Posterior cingulate gyrus (tissue), 11 donors: ENCODE measurements at places on chromosomes 5 and 9.

DNA sequence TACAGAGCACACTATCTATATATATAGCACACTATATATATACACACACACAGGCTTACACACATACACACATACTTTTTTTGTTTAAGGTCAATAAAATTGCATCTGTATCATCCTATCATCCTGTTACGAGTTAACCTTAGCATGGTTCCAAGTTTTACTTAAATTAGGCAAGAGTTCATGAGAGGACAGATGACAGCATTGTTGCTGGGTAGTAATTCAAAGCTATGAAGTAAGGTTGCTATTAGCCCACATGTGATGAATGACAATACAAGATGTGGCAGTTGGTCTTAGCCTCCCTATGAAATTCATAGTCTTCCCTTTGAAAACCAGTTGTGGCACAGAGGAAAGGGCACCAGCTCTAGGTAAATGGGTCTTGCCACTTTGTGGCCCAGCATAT is 438.1 kb downstream of the ACTL7B start:
- no peak for DNase-seq

GRCh38 chr9:72305102-72305546 is 59.9 kb downstream of the ZFAND5 start:
- DNase-seq = no peak

GRCh38 chr5:664343-664993 is 28.7 kb downstream of the TPPP start:
- DNase-seq = no peak

DNA sequence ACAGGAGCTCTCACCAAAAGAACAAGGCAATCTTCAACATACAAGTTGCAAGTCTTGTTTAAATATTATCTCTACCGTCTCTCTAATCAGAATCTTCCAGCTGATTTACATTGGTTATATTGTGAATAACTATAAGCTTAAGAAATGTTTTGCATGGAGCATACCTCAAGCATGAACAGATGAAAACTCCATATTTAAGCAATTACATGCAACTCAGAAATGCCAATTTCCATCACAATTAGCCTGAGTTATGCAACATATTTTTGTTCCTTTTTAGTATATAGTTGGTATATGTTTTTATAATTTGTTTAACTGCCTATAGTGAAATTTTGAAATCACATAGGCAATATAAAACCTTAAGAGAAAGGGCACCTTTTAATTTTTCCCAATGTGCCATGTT is 142.5 kb downstream of the DENND1A start:
- no peak for DNase-seq

- no peak for DNase-seq
Observed at GRCh38 chr5:140633021-140633471, at the start of gene CD14. Gene CD14, minus strand, starts transcription at chr5:140633175. Its CDS starts 104 bp downstream, at chr5:140633071.

- DNase-seq = no peak
Observed at GRCh38 chr5:166068547-166069335, 2222.7 kb upstream of the WWC1 start.

- peak; percentile 78 for DNase-seq
Observed at GRCh38 chr9:132575005-132575609, 7.3 kb upstream of the BARHL1 start.

DNA sequence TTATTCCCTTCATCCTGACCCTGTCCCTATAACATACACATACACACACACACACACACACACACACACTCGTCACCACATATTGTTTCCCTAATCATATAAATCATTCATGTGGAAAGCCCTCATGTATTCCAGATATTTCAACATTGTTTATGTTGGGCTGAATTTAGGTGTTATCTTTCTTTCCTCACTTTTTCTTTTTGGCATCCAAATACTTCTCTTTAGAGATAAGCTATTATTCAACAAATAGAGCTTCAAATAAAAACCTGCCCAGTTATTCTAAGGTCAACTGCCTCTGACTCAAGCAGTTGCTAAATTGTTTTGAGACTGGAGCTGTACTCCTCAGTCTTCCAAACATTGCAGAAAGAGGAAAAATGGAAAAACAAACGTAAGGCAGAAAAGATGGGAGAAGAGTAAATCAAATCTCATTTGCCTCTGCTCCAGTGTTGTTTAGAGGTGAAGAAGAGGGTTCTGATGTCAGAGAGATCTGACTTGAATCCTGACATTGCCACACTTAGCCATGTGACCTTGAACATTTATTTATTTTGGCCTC is 215.7 kb downstream of the GAS1 start:
- no peak for DNase-seq

DNA sequence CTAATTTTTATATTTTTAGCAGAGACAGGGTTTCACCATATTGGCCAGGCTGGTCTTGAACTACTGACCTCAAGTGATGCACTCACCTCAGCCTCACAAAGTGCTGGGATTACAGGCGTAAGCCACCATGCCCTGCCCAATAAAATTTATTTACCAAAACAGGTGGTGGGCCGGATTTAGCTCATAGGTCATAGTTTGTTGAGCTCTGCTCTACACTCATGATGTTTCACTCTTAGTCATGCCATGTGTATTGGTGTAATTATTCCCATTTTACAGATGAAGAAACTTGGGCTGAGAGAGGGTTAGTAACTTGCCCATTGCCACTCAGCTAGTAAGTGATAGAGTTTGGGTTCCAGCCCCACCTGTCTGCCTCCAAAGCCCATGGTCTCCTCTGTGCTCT is 93.1 kb upstream of the WWC1 start:
- DNase-seq = no peak

- no peak for DNase-seq
Observed at GRCh38 chr5:179731791-179732411, 721 bp upstream of the MAML1 start.

DNA sequence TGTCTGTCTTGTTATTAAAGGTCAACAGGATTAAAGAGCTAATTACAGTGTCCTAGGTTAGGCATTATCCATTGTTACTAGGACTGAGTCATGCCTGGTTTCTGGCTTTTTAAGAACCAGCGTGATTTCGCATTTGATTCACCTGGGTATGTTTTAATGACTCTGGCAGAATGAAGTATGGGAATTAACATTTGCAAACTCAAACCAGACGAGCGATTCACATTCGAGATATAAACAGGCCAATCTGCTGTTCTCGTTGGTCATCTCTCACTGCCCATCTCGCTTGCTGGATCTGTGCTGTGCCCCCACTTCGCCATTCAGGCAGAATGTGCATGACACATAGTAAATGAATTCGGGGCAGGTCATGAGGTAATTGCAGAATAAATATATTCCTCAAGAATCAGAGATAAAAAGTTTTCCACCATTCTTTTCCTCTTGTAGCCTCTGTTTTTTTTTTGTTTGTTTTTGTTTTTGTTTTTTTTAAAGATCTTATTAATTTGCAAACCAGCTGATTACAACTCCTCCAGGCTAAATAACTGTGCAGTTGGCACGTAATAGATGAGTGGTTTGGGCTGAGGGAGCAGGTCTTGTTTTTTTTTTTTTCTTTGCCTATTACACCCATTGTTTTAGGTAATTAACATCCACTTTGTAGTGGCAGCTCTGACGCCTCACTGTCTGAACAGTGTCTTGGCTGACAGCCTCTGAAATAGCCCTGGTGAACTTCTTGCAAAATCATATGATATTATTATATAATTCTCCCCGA is 313.5 kb upstream of the MSX2 start:
- DNase-seq = no peak

DNA sequence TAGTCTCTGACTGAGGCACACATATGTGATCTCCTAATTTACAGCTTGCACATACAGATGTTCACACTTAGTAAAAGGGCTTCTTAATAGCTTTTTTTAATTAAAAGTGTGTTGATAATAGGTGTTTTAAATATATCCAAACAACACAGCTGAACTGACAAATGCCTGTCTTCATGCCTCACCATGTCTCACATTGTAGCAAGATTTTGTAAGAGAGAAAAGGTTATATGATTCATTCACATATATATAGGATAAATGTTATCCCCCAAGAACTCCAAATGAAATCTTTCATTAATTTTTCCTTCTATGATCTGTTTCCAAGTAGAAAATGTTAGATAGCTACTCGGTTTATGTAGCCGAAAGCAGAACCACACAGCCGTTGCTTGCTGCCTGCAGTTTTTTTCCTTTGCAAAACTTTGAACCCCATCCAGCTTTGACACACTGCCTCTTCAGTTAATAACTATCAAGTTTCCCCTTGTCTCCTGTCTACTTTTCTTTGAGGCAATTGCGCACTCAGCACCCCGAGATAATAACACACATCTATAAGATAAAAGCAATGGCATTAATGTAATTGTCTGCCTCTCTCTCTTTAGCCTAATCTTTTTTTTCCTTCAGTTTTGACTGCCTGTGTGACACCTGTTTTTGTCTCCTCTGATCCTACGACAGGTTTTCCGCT is 299.2 kb downstream of the BNC2 start:
- DNase-seq = no peak

GRCh38 chr5:94969174-94969573 is 315.7 kb downstream of the MCTP1 start:
- DNase-seq = no peak

DNA sequence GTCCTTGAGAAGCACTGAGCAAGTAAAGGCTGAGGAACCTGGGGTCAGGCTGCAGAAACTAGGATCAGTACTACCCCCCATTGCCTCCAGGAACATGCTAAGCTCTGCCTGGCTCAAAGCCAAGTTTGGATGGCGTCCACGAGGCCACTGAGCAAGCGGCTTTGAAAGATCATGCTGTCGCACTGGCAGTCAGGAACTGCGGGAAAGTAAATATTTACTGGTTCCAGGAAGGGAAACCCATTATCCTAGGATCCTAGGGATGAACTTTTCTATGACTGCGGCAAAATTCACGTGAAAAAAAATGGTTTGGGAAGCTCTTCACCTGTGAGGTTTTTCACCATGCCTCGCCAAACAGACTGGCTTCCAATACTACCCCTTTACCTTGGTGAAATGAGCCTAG is 75.3 kb upstream of the PJA2 start:
- peak; percentile 56 for DNase-seq

GRCh38 chr5:146765089-146765832 is 113.3 kb downstream of the PPP2R2B start:
- no peak for DNase-seq

DNA sequence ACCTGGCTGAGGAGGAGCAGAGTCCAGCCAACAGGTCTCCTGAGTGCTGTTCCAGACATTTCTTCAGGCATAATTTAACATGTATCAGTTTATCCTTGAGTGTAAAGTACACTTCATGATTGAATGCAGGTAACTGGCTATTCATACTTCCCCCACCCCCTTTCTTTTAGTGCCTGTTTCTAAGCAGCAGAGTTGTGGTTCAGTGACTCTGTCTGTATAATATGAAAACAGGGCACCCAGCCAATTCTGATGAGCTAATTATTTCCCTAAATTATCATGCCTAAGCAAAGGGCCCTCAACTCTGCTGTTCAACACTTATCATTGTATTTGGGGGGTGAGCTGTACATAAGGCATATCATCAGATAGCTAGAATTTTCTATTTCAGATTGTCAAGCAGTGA is 51.9 kb upstream of the ZSWIM6 start:
- no peak for DNase-seq

DNA sequence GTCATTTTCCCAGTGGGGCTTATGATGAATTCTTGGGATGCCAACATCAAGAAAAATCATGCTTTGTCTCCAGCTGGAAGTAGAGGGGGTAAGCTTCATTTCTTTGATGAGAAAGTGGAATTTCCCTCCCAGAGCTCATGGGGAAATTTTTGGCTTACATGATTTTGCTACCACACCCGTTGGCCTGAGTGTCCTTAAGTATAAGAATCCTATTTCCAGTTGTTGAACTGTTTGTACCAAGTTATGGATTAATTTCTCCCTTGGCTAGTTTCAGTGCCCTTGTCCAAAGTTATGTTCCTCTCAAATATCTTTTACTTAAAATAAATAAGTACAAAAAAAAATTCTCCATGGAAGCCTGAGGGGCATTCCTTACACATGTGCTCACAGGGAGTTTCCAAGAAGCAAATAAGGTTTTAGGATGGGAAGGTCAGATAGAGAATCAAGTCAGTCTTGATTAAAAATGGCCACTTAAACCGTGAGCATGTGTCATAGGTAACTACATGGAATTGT is 82.3 kb downstream of the PTCD2 start:
- DNase-seq = no peak

DNA sequence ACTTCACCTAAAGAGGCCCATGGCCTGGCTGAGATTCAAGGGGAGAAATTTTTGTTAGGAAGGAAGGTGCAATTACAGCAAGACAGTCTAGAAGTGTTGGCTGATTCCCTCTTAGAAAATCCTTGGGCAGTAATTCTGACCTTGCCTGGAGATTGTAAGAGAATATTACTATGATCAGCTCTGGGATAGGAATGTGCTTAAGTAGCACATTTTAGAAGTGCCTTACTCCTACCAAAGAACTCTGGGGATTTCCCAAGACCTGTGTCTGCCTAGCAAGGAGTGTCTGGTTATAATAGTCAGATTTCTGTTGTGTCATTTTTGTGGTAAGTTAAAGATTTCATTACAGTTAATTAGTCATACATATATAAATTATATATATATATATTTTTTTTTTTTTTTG is 52.3 kb downstream of the NLN start:
- no peak for DNase-seq

GRCh38 chr9:38183994-38184568 is 115.1 kb upstream of the SHB start:
- no peak for DNase-seq

DNA sequence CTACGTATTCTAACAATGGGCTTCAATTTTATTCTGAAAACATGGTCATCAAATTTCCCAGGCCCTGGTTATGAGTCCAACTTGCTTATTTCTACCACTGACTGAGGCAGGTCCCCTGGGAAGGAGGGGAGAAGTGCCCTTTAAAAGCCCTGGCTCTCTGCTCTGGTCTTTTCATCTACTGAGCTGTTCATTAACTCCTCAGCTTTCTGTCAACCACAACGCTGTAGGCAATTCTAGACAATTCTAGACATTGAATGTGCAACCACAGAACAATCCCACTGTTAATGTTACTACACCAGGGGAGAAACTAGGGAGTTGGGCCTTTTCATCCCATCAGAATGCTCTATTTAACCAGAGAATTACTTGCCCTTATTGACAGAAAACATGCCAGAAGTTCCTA is 10.0 kb downstream of the MOCS2 start:
- DNase-seq = no peak

GRCh38 chr5:178675922-178676321 is 49.1 kb upstream of the CLK4 start:
- DNase-seq = no peak

DNA sequence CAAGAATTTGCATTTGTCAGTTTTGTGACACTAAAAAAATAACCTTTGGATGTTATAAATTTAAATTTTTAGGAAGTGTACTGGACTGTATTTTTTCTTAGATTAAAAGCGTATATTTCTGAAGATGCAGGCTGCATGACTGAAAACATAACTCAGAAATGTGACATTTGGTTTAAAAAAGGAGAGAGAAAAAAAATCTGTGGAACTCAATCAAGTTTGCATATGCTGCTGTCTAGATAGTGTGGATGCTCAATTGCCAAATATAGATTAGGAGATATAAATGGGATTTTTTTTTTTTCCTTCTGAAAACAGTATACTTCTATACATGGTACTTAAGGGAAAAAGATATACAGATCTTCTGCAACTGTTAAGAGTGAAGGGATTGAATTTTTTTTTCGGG is 402.3 kb downstream of the TAF11L14 start:
- DNase-seq = no peak

- DNase-seq = no peak
Observed at GRCh38 chr5:170611449-170612090, 107.8 kb downstream of the KCNIP1 start.

- DNase-seq = no peak
Observed at GRCh38 chr5:139961435-139962157, 81.5 kb downstream of the NRG2 start.

- no peak for DNase-seq
Observed at GRCh38 chr5:33764786-33765185, 127.0 kb downstream of the ADAMTS12 start.
